ENCODE measurements at places on chromosomes 3 and 15.

GRCh38 chr3:57164217-57164656 is 916 bp downstream of the IL17RD start:
- DNase-seq = no peak

GRCh38 chr3:44958386-44958785 is 17.6 kb downstream of the ZDHHC3 start:
- no peak for DNase-seq

DNA sequence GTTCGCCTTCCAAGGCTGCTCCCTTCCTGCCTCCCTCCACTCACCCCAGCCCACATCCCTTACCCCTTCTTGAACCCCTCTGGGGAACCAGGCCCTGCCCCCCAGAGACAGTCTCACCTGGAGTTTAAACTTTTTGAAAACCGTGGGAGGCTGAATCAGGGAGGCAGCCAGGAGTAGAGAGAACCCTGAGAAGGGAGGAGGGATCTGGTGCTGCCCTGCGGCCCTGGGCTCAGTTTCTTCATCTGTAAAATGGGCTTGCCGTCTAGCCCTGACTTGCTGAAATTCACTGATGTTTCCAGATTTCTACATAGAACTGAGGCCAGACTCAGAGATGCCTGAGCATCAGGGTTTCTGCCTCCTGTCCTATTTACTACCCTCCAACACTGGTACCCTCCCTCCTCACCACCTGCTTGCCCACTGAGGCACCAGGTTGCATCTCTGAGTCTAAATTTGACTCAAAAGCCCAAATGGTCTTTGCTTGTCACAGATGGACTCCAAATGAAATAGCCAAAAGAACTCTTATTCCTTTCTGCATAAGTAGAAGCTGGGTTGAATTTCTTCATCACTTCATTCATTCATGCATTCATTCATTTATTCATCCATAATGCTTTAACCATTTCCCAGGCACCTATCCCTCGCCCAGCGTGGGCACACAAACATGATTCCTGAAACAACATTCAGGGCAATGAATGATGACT is 11.9 kb upstream of the STRA6 start:
- no peak for DNase-seq

GRCh38 chr3:107068980-107069379 is 308.3 kb upstream of the CCDC54 start:
- no peak for DNase-seq

- no peak for DNase-seq
Measured at GRCh38 chr3:29635888-29636287, 355.0 kb downstream of the RBMS3 start.

- no peak for DNase-seq
Measured at GRCh38 chr3:134328147-134328591, 46.1 kb downstream of the AMOTL2 start.

DNA sequence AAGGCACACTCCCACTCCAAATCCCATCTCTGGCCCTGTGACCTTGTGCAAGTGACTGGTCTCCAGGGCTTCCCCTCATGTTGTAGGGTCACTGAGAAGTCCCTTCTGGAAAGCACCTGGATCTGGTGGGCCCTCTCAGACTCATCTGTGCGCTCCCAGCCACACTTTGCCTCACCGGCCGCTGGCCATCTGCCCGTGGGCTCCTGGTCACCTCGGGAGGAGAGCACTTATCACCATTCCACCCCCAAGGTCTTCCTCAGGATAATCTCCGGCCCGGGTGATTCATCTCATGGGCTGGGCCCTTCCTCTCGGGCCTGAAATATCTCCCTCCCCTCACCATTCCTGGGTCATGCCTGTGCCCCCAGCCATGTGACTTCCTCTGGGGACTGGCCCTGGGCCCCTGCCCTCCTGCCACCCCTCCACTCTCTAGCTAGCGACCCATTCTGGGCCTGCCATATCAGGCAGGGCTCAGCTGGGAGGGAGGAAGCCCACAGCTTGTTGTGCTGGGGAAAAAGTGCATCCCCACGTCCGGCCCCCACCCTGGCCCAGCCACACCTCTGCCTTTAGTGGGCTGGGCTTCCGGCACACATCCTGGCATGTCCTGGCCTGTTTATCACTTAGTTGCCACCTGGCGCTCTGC is 10.6 kb upstream of the WNT7A start:
- DNase-seq = no peak

- no peak for DNase-seq
Measured at GRCh38 chr3:57983734-57984518, 24.3 kb upstream of the FLNB start.

DNA sequence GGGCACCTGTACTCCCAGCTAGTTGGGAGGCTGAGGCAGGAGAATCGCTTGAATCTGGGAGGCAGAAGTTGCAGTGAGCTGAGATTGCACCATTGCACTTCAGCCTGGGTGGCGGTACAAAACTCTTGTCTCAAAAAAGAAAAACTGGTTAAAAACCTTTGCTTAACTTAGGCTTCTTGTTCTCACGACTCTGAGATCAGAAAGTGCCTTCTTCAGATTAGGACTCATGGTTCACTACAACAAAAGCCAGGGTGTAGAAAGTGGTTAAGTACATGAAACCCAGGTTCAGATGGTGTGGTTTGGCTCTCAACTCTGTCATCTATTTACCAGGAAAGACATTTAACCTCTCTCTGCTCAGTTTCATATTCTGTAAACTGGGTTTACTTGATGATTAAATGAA is 168.4 kb downstream of the TUSC7 start:
- no peak for DNase-seq

GRCh38 chr3:143820466-143821221 is 27.6 kb downstream of the SLC9A9 start:
- no peak for DNase-seq

DNA sequence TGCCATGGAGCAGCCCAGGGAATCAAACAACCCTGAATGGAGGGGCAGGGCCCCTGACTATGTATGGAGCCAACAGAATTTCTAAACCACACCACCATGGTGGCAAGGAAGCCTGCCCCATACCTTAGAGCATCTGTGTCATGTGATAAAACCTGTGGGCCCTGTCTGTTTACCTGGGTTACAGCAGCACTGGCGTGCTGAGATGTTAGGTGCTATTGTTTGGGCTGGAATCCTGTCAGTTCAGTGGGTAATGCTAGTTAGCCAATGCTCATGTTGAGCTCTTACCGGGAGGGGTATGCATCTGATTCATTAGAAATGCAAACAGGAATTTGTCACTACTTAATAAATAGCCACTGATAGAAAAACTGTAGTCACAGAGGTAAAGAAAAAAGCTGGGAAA is 63.5 kb upstream of the ETV5 start:
- DNase-seq = no peak

DNA sequence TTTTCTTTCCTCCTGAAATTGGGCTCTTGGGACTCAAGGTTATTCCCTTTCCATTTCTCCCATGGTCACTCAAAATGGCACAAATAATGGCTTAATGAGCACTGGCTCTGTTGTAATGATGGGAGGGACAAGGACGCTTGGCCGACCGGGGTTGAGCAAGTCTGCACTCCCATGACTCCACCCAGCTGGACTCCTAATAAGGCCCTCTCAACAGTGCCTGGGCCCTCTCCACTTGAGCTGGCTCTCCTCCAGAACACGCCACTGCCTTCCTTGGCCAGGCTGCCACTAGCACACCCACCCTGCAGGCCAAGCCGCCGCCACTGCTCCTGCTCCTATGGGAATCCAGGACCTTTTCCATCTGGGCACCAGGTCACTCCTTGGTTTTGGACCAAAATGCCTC is 42.3 kb downstream of the ADCY5 start:
- DNase-seq = no peak

- no peak for DNase-seq
Measured at GRCh38 chr3:183781246-183781645, 44.1 kb downstream of the MAP6D1 start.

- DNase-seq = no peak
Measured at GRCh38 chr3:129519449-129519848, 9.0 kb upstream of the RHO start.

DNA sequence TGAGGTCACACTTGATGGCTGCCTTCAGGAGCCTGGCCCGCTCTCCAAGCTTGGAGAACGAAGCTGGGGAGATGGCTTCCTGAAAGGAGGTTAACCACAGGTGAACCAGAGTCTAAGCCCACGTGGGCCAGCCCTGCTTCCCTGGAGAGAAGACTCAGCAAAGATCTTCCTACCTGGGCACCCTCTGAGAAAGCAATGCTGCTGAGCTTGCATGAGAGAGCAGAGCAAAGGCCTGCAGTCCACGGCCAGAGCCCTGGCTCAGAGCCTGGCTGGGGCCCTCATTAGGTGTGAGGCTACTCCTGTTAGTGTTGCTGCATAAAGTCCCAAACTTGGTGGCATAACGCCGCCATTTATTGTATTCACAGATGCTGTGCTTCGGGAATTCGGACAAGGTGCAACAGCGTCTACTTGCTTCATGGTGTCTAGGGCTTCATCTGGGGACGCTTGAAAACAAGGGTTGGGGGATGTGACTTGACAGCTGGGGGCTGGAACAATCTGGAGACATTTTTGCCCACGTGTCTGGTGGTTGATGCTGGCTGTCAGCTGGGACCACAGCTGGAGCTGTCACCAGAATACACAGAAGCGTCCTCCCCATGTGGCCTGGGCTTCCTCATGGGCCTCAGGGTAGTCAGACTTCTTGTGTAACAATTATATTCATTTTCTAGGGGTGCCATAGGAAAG is 87.9 kb upstream of the MEF2A start:
- no peak for DNase-seq

DNA sequence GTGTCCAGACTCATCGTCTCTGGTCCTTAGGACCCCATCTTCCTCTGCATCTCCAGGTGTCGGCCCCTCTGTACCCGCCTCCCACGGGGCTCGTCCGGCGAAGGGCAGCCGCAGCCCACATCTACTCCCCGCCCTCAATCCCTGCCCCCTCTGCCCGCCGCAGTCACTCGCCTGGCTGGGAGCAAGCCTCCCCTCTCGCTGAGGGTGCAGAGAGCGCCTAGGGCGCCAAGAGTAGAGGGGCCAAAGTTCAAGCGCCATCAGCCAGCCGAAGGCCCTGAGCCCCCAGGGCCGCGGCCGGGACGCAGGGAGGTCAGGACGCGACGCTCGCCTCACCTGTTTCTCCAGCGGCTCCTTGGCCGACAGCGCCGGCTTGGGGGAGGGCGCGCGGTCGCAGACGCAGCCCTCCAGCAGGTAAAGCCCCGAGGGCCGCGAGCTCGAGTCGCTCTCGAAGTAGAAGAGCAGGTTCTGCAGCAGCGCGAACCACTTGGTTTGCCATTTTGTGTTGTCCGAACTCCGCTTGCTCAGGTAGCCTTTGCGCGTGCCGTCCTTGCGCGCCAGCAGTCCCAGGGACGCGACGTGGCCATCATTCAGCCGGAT is 592 bp downstream of the RASGRF1 start:
- no peak for DNase-seq

- no peak for DNase-seq
Measured at GRCh38 chr3:97938444-97938843, 33.8 kb downstream of the RIOX2 start.

- DNase-seq = no peak
Measured at GRCh38 chr3:42801784-42802183, 2.5 kb downstream of the HIGD1A start.

- no peak for DNase-seq
Measured at GRCh38 chr3:144341471-144341870, 369.8 kb downstream of the DIPK2A start.

DNA sequence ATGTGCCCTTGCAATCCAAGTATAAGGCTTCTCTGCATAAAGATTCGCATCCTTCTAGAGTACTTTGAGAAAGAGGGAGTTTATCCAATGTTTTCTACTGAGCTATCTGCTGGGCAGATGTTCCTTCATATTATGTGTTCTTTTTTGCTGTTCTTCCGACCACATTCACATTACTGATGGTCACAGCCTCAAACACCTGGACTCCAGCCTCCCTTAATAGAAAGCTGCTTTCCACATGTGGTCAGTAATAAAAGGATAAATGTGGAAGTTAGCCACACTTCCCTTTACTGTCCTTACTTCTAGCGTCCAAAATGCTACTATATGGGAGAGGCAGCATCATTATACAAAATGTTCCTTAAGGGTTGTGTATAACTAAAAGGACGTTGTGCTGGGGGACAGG is 116.9 kb downstream of the CD47 start:
- no peak for DNase-seq

DNA sequence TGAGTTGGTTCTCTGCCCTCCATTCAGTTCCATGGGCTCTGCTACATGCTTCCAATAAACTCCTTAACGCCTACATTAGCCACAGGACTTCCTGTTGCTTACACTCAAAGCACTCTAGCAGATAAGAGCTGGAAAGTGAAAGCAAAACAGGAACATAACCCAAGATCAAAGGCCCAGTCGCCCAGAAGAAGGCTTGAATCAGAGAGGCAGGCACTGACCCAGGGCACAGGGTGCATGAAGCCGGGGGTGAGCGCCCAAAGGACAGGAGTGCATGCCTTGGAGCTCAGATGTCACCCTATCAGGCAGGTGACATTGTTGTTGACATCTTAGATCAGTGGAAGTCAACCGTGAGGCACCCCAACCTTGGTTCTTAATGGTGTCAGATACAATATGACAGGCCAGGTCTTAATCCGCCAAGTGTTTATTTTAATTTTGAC is 235.1 kb downstream of the UACA start:
- no peak for DNase-seq

GRCh38 chr3:55518451-55518850 is 31.3 kb upstream of the WNT5A start:
- no peak for DNase-seq

GRCh38 chr3:15819043-15819442 is 21.3 kb upstream of the ANKRD28 start:
- no peak for DNase-seq

GRCh38 chr15:52236013-52236412 is 44.8 kb upstream of the GNB5 start:
- DNase-seq = no peak

DNA sequence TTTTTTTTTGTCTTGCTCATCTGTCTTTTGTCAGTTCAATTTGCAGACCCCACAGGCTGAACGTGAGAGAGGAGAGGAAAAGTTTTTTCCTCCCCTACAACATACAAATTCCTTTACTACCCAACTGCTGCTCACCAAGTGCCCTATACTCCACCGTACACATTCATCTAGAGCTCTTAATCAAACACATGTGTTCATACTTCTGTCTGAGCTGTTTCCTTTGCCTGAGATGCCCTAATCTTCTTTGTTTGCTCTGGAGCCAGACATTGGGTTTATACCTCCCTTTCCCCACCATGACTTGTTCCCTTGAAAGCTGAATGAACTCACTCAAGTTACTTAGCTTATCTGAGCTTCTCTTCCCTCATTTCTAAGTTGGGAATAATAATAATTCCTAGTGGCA is 122.7 kb upstream of the RASGRP1 start:
- DNase-seq = no peak

DNA sequence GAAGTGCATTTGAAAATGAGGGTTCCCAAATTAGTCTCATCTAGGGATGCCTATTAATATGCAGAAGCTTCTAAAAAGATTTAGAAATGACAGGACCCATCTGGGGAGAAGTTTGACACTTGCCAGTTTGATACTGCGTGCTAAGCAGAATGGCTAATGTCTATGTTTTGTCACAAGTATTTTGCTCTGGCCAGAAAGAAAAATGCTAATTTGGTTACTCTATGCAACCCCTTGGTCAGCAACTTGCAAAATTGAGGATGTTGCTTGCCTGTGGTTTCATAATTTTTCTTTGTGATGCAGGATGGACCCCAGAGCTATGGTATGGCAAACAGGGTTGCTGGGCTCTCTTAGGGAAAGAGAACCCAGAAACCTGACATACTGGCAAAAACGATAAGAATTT is 148.2 kb downstream of the FMN1 start:
- no peak for DNase-seq
